ENCODE measurements at places on chromosomes 16 and 17.

GRCh38 chr17:61455324-61456060, 3.3 kb downstream of the TBX4 start:
- no peak for DNase-seq

DNA sequence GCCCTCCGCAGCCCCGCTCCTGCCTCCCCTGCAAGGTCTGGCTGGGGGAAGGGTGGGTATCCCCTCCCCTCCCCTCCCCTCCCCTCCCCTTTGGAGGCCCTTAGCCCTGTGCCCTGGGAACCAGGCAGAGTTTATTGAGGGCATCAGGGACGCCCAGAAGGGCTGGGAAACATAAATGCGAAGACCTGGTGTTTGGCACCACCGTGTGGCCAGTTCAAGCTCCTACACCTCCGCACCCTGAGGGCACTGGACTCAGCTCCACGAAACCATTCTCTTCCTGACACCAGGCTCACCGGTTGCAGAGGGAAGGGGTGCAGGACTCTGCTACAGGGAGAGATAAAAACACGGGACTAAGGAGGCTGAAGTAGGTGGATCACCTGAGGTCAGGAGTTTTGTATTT, 1.0 kb upstream of the AIPL1 start:
- peak; percentile 53 for DNase-seq

DNA sequence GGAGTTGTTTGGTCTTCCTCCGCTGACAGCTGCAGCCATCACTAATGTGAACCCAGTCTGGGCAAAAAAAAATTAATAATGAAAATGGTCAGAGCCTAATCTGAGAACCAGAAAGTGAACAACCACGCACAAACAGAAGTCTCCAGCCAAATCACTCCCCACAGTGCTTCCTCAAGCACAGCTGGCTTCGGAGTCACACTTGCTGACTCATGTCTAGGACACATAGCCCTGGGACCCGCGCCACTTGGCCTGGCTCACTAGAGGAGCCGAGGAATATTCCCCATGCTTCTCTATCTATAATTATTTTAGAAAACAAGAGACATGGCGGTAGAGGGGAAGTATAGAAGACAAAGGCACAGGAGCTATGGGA, 109.1 kb downstream of the ZFHX3 start:
- DNase-seq: peak; percentile 77

DNA sequence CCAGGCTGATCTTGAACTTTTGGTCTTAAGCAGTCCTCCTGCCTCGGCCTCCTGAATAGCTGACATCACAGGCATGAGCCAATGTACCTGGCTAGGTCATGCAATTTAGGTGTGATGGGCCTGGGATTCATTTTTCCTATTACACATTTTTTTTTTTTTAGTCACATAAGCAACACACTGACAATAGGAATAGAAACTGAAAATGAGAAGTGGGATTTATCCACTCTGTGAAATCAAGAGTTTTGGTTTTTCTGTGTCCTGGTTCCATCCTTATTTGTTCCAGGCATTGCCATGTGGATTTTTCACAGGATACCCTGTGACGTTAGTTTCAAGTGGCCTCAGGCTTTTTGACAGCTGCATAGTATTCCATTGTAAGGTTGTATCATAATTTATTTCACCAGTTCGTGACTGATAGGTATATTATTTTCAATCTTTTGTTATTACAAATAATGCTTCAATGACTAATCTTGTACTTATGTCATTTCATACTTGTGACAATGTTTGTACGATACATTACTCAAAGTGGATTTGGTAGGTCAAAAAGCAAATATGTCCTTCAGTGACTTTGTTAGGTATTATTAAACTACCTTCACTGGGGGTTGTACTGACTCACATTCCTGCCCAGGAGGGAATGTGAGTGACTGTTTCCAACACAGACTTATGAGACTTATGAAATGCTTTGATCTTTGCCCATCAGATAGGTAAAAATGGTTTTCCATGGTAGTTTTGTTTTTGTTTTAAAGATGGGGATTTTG, 10.6 kb downstream of the ADCY7 start:
- DNase-seq: peak; percentile 1

- DNase-seq: no peak
Observed at GRCh38 chr17:76074390-76075363, at the start of gene GALR2. TSS of gene GALR2 (plus strand) at chr17:76074781. CDS start at chr17:76074884, 103 bp downstream.

DNA sequence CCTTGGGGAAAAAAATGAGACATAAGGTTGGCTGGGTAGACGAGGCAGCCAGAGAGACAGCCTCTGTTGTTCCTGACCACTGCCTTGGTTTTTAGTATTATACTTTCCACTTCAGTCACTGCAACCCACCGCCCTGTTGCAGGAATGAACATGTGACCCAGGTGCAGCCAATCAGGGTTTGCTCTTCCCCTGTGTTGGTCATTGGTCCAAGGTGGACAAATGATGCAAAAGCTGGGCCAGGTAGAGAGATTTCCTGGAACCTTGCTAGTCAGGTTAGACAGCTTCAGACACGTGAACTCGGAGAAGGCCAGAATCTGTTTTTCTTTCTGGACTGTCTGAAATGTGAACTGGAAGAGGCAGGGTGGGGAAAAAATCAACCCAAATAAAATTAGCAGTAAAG, 452.4 kb upstream of the RBFOX1 start:
- no peak for DNase-seq

- DNase-seq: no peak
Observed at GRCh38 chr17:57752031-57752905, 7.2 kb upstream of the CCDC182 start.

Measured in ovary (tissue), 10 donors.